Fibroblast of the conjunctiva (primary cell): ENCODE measurements at places on chromosomes 12 and 14.

DNA sequence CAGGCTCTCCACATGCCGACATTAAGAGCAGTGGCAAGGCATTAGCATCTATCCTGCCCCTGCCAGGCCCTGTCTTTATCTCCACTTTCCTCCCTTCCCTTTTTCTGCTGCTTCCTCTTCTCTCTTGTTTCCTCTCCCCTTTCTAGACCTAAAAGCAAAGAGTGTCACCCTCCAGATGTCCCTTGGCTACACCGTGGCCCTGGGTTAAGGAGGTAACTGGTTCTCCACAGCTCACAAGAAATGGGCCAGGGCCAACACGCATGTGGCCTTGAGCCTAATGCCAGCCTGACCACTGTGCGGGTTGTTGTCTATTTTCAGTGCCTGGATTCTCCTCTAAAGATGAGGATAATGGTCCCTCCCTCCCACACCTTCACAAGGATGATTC lies 41.7 kb upstream of the DDX11 start:
- no peak for DNase-seq

GRCh38 chr12:1590221-1590979 lies 4.0 kb downstream of the FBXL14 start:
- no peak for DNase-seq

GRCh38 chr12:10741845-10742244 lies 18.7 kb upstream of the YBX3 start:
- no peak for DNase-seq

GRCh38 chr12:34346372-34347034 lies 324.2 kb downstream of the ALG10 start:
- DNase-seq, result no peak

DNA sequence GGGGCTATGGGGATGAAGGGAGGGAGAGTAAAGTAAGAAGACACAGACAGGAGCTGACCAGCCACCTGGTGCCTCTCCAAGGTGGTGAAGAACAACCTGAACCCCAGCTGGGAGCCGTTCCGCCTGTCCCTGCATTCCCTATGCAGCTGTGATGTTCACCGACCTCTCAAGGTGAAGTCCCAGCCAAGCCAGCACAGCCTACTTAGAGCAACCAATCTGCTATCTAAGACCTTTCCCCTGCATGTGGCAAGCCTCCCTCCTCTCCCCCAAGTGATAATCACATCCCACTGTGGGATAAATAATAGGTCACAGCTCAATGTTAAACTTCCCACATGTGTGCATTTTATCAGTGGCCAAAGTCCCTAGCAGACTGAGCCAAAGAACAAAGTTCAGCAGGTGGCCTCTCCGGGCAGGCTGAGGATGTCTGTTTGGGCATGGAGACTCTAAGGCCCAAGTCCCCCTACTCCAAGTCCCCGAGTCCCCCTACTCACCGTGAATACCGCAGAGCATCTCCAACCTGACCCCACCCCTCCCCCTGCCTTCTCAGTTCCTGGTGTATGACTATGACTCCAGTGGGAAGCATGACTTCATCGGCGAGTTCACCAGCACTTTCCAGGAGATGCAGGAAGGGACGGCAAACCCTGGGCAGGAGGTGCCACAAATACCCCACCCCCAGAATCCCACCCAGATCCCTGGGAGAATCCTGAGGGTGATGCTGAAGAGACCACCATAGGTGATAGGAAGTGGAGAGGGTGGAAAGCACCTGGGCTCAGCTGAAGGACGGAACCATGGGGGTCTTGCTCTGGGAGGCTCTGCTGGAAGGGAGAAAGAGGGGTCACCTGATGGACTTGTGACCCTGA lies 3.5 kb downstream of the CPNE6 start:
- no peak for DNase-seq

- DNase-seq, result no peak
Measured at GRCh38 chr12:94586589-94587259, 63.6 kb downstream of the TMCC3 start.

DNA sequence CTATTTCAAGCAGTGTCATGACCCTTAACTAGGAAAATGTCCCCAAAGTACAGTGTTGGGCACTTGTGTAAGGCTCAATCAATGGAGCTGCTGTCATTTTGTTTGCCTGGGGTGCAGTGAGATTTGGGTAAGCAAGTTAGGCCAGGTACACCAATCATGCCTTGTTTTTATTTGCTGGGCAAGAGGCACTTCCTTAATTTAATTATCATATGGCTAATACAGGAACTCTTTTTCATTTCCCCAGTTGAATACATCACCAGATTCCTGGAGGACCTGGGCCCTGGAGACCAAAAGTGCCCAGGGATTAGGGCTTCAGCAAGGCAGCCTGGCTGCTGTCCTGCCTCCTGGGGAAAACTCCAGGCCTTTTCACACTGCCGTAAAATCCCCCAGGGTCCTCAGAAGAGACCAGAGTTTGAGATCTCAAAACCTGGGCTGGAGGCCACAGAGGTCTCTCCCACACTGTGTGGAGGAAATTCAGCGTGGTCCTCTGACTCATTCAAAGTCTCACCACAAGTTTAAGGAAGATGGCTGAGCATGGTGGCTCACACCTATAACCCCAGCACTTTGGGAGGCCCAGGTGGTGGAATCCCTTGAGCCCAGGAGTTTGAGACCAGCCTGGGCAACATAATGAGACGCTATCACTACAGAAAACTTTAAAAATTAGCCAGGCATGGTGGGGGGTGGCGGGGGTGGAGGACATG lies 28.4 kb upstream of the FOXN3 start:
- no peak for DNase-seq

- no peak for DNase-seq
Measured at GRCh38 chr14:21414137-21414631, 30.4 kb upstream of the SUPT16H start.

- DNase-seq, result peak; percentile 30
Measured at GRCh38 chr12:107884769-107885694, 110.5 kb downstream of the ASCL4 start.
